Mammary epithelial cell (primary cell): ENCODE measurements at places on chromosomes 6 and 20. TPM values are rescaled to one million over a fixed set of nuclear protein-coding genes. Genes with fewer than 3 reads are reported as not detected.

- DNase-seq, result no peak
Measured at GRCh38 chr6:13280254-13280653, 48.1 kb downstream of the TBC1D7 start.

DNA sequence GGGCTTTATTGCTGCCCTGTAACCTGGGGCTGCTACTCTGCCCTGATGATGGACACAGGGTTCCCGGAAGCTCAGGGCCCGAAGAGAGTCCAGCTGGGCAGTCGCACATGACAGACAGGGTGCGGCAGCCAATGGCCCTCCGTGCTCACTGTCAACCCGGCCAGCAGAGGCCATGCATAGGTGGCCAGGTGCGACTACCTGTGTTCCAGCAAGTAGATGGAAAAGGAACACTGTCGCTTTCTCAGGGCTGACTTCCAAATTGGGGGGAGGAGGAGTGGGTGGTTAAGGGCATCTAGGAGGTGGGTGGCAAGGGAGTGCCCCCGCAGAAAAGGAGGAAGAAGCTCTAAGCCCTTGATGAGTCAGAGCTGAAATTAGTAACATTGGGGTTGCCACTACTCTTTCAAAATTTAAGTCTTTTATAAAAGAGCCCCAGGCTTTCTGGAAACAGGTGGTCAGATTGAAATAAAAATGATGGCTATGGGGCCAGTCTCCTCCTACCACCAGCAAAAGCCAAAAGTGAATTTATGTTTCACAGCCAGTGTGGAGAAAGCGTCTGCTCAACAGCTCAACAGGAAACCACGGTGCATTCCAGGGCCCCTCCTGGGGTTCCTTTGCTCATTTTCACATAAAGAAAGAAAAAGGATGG lies 2.3 kb upstream of the RAMACL start:
- no peak for DNase-seq

DNA sequence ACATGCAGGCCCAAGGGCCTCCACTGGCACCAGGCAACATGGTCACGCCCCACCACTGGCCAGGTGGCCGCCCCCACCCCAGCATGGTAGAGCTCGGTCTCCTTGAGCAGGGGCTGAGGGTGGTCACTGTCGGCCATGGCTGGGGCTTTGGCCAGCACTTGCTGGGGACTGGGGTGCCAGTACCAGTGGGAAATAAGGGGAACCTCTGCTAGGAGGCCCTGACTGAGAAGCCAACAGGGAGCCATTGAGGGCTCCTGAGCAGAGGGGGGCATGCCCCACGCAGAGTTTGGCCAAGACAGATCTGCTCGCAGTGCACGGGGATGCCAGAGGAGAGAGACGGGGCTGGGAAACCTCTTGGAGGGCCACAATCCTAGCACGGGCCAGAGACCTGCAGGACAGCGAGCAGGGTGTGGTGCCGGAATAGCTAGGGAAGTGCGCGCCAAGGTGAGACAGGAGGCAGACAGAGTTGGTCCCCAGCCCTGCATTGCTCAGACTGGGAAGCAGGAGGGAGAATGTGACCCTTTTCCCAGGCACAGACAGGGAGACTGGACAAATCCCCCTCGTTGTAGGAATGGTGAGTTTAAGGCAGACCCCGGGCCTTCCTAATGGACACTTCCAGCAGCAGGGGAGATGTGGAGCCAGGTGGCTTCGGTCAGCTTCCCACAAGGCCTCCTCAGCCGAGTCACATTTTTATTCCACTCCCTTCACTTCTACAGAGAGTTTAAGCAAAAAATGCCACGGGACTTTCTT lies 179.0 kb upstream of the CST7 start:
- no peak for DNase-seq

Gene PPP1R16B
- not detected in 2 replicates for total RNA-seq

- DNase-seq, result peak; percentile 82
Measured at GRCh38 chr6:21538186-21538798, 55.3 kb upstream of the SOX4 start.

GRCh38 chr6:111692327-111693164 lies 86.9 kb upstream of the TRAF3IP2 start:
- no peak for DNase-seq

Gene PRSS16
- 4.8 TPM for total RNA-seq

GRCh38 chr6:142331075-142331551 lies 29.3 kb downstream of the ADGRG6 start:
- peak; percentile 35 for DNase-seq

- DNase-seq, result no peak
Measured at GRCh38 chr20:4942331-4942730, 59.0 kb downstream of the SLC23A2 start.

Gene IL20RA
- not detected for total RNA-seq

- DNase-seq, result no peak
Measured at GRCh38 chr6:87699576-87699975, 2.5 kb downstream of the AKIRIN2 start.

Gene HLA-DMB
- not detected for total RNA-seq

DNA sequence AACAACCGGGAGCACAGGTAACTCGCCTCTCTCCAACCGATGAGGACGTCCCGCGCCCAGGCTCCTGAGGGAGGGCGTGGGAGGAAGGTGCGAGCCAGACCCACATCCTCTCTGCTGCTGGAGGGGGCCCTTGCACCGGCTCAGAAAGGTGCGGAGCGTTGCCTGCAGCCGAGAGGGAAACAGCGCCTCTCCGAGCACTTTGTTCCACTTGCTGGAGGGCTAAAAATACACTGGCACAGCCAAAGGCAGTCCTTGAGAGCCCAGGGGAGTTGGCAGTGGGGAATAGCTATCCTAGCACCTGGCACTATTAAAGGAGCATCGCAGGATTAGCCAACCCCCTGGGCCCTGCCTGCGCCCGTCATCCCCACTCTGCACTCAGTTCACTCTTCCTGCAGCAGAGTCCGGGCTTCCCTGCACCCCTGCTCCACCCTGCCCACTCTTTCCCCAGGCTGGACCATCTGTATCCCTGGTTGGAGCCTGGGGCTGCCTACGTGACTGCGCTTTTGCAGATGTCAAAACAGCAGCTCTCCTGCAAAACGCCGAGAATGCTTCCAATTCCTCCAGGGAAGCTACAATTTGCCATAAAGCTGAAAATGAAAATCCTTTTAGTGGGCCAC lies 108.9 kb downstream of the SNX5 start:
- DNase-seq, result no peak

DNA sequence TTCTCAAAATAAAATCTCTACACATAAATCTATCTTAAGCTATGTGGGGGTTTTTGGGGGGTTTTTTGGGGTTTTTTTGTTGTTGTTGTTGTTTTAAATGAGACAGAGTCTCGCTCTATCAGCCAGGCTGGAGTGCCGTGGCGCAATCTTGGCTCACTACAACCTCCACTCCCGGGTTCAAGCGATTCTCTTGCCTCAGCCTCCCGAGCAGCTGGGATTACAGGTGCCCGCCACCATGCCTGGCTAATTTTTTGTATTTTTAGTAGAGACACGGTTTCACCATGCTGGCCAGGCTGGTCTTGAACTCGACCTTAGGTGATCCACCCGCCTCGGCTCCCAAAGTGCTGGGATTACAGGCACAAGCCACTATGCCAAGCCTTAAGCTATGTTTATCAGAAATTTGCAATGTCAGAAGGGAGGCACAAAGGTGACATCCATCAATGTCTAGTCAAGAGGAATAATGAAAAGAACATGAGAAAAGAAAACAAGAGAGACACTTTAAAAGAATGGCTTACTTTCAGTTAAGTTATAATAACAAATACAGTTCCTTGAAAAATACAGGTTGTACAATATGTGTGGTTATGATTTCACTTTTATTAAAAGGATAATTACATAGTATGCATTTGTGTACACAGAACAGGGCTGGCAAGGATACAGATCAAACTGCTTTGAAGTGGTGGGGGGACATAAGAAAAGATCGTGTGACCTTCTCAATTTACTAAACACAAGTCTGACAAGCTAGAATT lies 28.6 kb downstream of the SLC23A2 start:
- DNase-seq, result no peak

GRCh38 chr20:61662226-61662967 lies 403.3 kb downstream of the TAF4 start:
- no peak for DNase-seq
